ENCODE measurements at places on chromosomes 2 and 18. TPM values are rescaled to one million over a fixed set of nuclear protein-coding genes. Genes with fewer than 3 reads are reported as not detected.

NIFK gene
- total RNA-seq, result 34.9 TPM

THUMPD2 gene
- 32.0 TPM for total RNA-seq

DNA sequence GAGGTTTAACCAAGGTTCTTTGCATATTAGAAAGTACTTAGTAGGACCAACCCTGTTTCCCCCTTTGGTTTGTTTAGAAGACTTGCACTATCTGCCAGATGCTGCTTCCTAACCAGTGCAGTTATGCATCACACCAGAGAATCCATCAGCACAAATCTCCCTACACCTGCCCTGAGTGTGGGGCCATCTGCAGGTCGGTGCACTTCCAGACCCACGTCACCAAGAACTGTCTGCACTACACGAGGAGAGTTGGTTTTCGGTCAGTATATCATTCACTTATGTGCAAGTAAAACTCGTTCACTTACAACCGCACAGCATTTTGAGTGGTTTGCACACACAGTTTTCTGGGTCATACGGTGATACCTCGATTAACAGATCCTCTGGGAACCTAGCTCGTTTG, 69.7 kb downstream of the ZNF532 start:
- H3K4me1 ChIP-seq, result peaks cover 71% of the 10 kb centered on the region
- peaks cover 2% of the 10 kb centered on the region for H3K36me3 ChIP-seq
- H3K27ac ChIP-seq, result no peak overlapping the region
- no peak overlapping the region for H3K4me3 ChIP-seq

GRCh38 chr2:165874445-165875039, 79.0 kb downstream of the TTC21B start:
- no peaks in the 10 kb centered on the region for H3K4me1 ChIP-seq
- peaks cover 6% of the 10 kb centered on the region for H3K36me3 ChIP-seq
- peak overlapping the region; percentile 10 for H3K4me3 ChIP-seq
- no peak for DNase-seq

- peaks cover 26% of the 10 kb centered on the region for H3K36me3 ChIP-seq
- H3K4me1 ChIP-seq, result peaks cover 14% of the 10 kb centered on the region
- DNase-seq, result no peak
- H3K27ac ChIP-seq, result no peak overlapping the region
- H3K27me3 ChIP-seq, result no peaks in the 10 kb centered on the region
These were observed 5.7 kb downstream of the CHPF start for GRCh38 chr2:219537657-219538488.

GRCh38 chr2:209340522-209340921, 83.3 kb upstream of the MAP2 start:
- no peaks in the 10 kb centered on the region for H3K36me3 ChIP-seq
- no peak overlapping the region for H3K27ac ChIP-seq
- no peak for DNase-seq
- H3K4me3 ChIP-seq, result no peak overlapping the region
- H3K27me3 ChIP-seq, result no peaks in the 10 kb centered on the region

DNA sequence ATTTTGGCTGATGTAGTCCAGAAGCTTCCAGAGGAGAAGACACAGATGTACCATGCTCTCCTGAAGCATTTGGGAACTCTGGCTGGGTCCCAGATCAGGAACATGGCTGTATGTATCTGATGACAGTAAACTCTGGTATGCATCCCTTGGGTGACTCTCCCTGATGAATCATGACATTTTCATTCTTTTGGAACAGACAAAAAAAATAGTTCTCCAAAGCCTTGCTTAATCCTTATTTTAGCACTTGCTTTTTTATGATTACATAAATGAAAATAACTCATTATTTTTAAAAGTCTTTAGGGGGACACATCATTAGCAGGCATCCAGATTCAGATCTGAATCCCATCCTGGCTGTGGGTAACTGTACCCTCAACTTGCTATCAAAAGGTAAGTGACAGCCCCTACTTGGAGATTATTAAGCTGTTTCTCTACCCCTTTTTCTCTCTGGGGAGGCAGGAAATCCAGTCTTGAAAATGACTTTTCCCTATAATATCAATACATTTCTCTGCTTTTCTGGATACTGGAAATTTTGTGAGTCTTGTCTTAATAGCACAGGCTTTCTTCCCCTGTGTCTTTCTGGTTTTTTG, 23.3 kb downstream of the AOX1 start:
- no peaks in the 10 kb centered on the region for H3K4me1 ChIP-seq
- H3K27ac ChIP-seq, result peak overlapping the region; percentile 11
- no peaks in the 10 kb centered on the region for H3K36me3 ChIP-seq
- no peaks in the 10 kb centered on the region for H3K27me3 ChIP-seq
- no peak for DNase-seq

Measured in thoracic aorta (tissue), 2 donors.